T-helper 17 cell (primary cell): ENCODE measurements at places on chromosomes 16 and 17.
A peak's percentile ranks its signal among the peaks of the same experiment; 100 is the strongest.

DNA sequence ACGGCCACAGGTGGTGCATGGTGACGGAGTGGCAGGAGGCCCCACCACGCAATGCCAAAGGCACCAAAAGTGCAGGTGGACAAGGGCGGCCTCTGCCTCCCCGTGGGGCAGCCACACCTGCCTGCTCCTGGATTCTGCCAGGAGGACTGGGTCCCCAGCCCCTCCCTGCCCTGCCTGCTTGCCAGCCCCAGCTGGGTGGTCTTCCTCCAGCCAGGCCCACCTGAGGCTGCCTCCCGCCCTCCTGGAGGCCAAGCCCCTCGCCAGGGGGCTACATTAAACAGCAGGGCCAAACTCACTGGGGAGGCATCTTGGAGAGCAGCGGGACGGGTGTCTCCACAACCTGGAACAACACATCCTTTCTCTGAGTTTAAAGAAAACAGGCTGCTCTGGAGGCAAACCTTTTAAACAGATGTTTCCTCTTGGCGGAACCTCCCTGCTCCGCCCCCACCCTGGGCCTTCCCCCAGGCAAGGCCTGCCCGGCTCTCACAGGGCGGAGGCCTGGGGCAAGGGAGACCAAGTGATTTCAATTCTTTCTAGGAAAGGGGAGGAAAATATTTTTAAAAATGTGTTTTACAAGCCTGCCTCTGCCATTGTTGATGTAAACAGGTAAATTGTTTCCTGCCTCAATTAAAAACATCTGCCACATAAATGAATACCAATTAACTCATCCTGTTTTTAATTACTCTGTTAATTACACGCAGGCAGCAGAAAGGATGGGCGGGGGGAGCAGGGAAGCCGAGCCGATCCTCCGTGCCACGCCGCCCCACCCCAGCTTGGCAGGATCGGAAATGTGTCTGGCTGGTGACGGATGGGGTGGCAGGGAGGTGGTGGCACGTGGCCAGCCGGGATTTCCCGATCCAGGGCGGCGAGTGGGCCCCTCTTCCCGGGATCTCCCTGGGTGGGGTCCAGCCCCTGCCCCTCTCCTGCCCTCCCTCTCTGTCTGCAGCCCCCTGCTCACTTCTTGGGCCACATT, 54.4 kb upstream of the PABPN1L start:
- no peak for DNase-seq

GRCh38 chr16:80080287-80080851, 460.4 kb upstream of the DYNLRB2 start:
- DNase-seq: no peak

GRCh38 chr17:49230636-49231562, at the start of gene PHOSPHO1:
PHOSPHO1 (minus strand) TSS chr17:49230787; CDS start chr17:49226691, 4,096 bp downstream.
- peak; percentile 79 for DNase-seq

DNA sequence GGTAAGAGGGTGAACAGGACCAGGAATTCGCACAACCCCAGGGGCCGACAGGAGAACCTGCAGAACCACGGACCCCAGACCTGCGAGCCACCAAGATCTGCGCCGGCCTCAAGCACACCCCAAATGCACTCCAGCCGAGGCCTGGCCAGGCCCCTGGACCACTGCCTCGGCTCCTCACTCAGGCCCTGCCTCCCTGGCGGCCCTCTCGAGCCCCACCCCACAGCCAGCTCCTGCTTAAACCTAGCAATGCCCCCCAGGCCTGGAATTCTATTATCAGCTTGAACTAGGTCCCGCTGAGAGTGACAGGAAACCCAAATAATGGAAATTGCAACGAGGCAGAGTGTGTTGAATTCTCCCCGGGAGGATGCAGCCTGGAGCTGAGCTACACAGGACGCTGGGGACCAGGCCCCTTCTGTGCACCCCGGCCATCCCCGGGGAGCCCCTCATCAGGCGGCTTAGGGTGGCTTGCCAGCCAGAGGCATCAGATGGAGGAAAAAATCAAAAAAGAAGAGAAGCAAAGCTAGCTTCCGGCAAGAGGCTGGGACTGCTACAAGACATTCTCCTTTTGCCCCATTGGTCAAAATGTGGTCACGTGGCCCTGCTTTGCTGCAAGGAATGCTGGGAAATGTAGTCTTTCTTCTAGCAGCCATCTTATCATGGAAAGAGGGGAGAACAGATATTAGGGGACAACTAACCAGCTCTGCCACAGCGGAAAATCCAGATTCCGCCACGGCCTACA, 2.4 kb upstream of the ENPP7 start:
- DNase-seq: peak; percentile 74
